GM12865 (cell line): ENCODE measurements at places on chromosomes 7 and 10.
A peak's percentile ranks its signal among the peaks of the same experiment; 100 is the strongest.

GRCh38 chr7:129225931-129226572 is 1.2 kb downstream of the AHCYL2 start:
- DNase-seq: no peak

DNA sequence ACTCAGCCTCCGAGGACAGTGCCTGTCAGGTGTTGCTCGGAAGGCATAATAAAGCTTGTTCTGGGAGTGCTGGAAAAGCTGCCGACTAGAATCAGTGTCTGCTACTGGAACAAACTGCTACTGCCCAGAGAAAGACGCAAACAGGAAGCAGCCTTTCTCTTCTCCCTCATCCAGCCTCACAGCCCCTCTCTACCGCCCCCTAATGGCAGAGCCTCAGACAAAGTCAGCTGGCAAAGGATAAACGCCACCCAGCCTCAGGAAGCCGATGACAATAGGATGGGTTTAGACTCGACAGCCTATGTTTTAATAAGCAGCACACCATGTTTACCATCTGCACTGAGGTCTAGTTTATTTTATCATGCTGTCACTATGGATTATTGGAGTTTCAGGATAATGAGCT is 169.5 kb upstream of the LYZL1 start:
- DNase-seq: peak; percentile 29

DNA sequence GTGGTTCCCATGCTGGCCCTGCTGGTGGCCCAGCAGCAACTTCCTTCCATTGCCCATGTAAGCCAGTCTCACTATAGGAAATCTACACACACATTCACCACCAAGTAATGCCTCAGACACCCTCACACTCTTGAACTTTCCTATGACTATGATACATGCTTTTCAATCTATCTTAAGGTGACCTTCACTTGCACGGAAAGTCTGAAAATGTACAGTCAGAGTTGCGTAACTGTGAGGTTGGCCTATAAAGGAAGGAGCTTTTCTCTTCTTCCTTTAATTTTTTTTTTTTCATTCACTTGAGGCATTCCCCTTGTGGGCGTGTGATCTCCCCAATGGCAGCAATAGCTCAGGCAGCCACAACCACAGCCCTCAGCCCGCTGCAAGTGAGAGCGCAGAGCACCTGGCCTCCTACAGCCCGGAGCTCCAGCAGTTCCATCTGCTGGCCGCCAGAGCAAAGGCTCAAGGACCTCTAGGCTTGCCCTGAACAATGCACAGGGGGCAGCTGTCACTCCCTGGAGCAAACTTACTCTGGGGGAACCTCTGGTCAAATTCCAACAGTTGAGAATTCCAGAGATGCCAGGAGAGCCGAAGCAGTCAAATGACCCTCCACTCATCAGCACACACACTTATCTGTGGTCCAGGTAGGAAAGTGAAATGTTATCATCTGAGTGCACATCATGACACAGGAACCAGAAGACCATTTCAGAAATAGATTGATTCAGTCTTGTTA is 123.1 kb upstream of the ADO start:
- DNase-seq: peak; percentile 96

GRCh38 chr10:13945390-13946208 is 358.8 kb downstream of the PRPF18 start:
- no peak for DNase-seq

DNA sequence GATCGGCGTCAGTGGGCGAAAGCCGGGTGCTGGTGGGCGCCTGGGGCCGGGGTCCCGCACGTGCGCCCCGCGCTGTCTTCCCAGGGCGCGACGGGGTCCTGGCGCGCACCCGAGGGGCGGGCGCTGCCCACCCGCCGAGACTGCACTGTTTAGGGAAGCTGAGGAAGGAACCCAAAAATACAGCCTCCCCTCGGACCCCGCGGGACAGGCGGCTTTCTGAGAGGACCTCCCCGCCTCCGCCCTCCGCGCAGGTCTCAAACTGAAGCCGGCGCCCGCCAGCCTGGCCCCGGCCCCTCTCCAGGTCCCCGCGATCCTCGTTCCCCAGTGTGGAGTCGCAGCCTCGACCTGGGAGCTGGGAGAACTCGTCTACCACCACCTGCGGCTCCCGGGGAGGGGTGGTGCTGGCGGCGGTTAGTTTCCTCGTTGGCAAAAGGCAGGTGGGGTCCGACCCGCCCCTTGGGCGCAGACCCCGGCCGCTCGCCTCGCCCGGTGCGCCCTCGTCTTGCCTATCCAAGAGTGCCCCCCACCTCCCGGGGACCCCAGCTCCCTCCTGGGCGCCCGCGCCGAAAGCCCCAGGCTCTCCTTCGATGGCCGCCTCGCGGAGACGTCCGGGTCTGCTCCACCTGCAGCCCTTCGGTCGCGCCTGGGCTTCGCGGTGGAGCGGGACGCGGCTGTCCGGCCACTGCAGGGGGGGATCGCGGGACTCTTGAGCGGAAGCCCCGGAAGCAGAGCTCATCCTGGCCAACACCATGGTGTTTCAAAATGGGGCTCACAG is 1.1 kb downstream of the EGFR start:
- no peak for DNase-seq

DNA sequence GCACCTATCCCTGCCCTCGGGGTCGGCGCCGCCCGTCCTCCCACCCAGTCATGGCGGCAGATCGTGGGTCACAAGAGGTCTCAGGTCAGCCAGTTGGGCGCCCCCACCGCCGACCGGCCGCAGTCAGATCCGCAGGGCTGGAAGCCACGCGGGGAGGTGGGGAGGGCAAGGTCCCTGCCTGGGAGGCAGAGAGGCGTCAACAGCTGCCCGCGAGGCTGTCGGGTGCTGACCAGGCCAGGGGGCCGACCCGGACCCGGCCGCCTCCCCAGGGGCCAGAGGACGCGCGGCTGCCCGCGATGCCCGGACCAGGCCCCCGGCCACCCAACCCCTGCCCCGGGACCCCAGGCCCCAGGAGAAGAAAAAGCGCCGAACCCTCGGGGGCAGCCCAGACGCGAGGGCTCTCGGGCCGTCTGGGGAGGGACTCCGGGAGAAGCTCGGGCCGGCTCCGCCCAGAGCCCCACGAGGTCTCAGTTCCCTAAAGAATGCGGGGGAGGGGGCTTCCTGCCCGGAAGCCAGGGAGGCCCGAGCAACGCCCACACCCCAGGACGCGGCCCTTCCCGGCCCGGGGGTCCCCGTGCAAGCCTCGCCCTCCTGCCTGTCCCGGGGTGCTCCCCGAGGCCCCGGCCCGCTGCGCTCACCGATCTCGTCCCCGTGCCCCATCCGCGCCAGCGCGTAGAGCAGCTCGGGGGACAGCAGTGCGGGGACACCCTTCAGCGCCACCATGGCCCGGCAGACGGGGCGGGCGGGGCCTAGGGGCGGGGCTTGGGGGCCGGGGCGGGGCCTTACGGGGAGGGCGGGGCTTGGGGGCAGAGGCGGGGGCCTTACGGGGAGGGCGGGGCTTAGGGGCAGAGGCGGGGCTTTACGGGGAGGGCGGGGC is at the start of gene FUOM:
FUOM (minus strand) TSS at position 735 of the 877 bp plus-strand sequence; CDS start at position 723, 12 bp downstream.
- peak; percentile 84 for DNase-seq

DNA sequence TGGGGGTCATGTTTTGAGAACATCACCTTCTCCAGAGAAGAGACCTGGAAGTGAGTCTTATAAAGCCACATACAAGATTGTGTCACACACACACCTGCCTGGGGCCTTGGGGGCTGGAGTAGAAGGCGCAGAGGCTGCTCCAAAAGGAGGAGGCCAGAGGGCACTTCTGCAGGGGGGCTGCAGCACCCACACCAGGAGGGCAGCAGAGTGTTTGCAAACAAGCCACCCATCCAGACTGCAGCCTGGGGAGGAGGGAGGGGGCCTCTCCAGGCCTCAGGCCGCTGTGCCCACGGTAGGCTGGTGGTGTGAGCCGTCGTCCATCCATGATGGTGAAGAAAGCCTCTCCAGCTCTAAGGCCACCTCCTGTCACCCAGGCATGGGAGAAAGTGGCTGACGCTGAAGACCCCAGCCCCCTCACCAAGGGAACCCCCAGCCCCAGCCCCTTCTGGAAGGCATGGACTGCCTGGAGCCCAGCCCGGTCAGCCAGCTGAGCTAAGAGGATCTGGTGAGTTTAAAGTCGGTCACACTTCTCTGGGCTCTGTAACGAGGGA is 77.5 kb downstream of the FOXL3 start:
- DNase-seq: no peak

DNA sequence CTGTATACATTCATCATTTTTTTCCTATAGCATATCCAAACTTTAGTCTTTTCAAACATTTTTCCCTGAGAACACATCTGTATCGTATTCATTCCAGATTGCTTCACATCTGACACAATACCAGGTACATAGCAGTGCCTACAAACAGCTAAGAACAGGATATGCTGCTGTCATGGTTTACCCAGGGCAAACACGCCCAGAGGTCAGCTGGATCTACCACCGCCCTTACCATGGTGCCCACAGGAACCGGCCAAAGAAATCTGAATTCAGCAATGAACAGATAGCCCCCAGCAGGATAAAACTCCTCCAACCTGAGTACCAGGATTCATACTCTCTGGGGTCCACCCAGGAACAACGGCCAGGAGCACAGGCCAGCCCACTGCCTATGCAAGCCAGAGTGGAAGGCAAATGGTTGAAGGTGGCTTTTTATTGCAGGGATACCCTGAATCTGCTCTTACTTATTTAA is 43.0 kb downstream of the TNS3 start:
- DNase-seq: no peak

DNA sequence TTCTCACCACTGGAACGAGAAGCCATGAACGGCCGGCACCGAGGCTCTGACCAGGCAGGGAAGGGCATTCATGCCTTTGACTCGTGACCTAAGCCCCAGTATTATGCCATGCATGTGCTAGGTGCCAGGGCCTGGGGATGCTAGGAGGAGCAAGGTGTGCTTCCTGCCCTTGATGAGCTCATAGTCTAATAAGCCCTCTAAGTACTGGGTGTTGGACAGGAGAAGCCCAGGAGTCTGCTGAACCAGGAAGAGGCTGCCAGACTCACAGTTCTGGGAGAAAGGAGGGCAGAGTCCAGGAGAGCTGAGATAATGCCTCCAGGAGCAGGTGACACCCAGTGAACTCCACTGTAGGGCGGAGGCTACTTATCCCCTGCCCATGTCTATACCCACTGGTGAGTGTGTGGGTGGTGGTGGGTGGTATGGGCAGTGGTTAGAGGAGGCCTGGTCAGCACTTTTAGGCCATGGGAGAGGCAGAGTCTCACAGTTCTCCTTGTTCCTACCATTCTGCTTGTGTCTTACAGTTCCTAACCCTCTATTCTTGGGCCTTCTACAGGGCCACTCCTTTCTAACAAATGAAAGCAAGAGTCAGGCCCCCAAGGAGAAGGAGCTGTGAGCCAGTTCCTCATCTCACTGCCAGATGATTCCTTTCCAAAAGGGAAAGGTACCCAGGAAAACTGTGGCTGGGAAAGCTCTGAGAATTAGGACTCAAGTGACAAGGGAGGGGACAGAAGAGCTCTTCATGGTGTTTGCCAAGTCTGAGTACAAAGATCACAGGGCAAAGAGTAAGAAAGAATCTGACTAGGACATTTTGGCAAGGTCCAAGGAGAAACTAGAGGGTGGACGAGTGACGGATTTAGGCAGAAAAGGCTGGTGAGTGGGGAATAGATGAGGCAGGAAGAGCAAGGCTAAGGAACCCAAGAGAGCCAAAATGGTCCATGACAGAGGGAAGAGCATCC is 3.6 kb upstream of the MXI1 start:
- DNase-seq: no peak

DNA sequence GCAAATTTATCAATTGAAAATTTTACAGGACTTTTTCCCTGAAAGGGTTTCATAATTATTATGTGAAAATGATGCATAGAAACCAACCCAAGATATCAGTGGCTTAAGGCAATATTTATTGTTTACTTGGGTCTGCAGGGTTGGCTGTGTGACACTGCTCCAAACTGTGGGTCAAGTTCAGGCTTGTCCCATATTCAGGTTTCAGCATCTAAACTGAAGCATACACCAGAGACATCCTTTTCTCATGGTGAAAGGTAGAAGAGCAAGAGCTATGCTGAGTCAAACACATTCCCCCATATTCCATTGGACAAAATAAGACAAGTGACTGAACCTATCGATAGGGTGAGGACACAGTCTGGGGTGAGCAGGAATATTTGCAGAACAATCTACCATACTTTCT is 110.9 kb downstream of the MAPK8 start:
- DNase-seq: no peak

GRCh38 chr7:18395868-18396267 is 99.7 kb upstream of the HDAC9 start:
- no peak for DNase-seq

DNA sequence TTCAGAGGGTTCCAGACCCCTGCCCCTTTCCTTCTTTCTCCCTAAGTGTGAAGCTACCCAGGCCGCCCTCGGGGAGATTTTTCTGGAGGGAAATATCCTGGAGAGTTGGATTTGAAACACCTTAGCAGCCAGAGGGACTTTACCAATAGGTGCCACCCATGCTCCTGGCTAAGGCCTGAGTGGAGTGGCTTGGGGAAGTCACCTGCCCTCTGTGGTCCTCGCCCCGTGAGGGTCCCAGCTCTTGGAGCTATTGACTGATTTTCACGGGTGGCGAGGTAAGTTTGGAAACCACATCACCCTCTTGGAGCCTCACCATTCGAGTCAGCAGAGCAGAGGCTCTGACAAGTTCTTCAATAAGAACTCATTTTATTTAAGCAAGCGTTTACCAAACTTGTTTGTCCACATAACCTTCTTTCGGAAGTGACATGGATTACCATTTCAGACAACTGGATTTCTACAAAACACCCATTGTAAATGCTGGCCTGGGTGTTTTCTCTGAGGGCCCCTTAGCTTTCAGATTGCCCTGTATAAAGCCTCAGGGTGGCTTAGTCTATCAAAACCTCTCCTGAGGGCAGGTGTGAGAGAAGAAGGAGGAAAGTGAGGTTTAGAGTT is 20.4 kb downstream of the AQP1 start:
- DNase-seq: no peak

DNA sequence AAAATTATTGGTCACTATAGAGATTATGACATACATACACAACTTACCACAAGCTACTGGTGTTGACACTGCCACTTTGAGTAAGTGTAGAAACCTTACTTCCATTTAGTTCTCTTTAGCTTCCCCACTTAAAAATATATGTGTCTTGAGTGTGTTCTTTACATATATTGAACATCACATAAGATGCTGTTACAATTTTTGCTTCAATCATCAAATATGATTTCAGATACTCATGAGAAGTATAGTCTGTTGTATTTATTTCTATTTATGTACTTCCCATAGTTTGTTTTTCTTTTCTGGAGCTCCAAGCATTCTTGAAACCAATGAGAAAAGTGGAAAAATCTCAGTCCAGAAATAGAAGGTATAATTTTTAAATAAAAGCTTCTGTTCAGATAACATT is 102.7 kb upstream of the SDK1 start:
- no peak for DNase-seq

GRCh38 chr10:113455947-113456346 is 96.9 kb upstream of the HABP2 start:
- DNase-seq: no peak

DNA sequence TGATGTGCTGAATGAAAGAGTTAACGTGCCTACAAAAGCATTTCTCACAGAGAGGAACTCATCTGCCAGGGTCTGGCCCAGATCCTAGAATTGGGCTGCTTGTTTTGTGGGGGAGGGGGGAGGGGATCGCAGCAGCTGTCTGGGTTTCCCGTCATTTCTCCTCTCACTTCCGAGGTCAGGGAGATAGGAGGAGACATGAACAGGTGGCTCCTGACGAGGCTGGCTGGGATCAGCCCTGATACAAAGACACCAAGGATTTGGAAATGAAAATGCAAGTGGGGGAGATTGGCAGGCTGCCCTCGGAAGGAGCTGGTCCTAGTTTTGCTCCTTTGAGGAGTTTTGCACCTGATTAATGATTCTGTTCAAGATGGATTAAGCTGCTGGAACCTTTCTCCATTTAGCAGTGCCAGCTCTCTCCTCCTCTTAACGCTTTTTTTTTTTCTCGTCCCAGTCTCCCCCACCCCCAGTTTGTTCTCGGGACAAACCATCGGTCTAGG is 86.8 kb upstream of the KMT2C start:
- DNase-seq: no peak
